HL-60 (cell line): ENCODE measurements at places on chromosomes 12 and 14.

- no peak for DNase-seq
Measured at GRCh38 chr14:36517242-36518030, 2.6 kb downstream of the NKX2-1 start.

GRCh38 chr12:114140576-114140975 is 174.5 kb upstream of the RBM19 start:
- DNase-seq = no peak

- DNase-seq = no peak
Measured at GRCh38 chr14:100359881-100360280, 36.7 kb downstream of the SLC25A47 start.

GRCh38 chr12:59615392-59616165 is 19.8 kb downstream of the SLC16A7 start:
- DNase-seq = no peak

DNA sequence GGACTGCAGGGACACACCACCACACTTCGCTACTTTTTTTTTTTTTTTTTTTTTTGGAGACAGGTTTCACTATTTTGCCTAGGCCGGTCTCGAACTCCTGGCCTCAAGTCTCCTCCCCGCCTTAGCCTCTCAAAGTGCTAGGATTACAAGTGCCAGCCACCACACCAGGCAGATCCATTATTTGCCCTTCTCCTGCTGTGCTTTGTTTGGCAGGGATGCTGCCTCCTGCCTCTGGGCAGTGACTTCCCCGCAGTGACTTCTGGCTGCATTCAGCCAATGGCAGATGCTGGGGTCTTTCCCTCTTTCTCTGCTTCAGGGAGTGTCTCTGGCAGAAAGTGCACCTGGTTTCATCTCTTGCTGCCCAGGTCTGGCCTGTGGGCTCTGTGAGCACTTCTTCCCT is 6.7 kb upstream of the MORN3 start:
- no peak for DNase-seq

DNA sequence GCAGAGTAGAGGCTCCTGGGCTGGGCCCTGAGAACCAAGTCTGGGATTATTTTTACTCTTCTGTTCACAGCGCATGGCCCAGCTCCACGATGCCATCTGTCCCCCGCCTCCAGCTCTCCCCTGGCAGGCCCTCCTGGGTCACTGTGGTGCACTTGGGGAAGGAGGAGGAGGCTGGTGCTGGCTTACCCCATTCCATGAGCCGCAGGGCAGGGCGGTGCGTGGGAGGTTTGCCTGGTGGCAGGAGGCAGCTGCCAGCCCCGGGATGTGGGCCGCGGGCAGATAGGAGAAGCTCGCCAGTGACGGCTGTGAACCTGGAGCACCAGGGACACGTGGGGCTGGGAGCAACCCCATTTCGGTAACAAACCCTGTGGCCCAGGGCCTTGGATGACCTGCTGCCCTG is 23.2 kb downstream of the TEAD4 start:
- no peak for DNase-seq

DNA sequence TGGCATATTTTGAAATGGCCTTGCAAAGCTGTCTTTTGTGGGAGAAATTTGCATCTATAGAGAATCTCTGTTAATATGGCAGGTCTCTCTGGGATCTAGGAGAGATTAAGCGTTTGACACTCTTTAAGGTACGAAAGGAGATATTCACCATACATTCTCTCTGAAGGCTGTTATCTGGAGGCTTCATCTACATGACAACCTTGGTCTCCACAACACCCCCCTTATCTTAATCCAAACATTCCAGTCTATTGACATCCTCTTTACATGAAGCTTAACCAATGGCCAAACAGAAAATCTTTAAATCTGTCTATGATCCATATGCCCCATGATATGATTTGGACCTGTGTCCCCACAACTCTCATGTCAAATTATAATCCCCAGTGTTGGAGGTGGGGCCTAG is 137.4 kb downstream of the DERA start:
- DNase-seq = no peak

- DNase-seq = no peak
Measured at GRCh38 chr12:105317942-105318621, 12.4 kb upstream of the C12orf75 start.
